ENCODE measurements at places on chromosomes 6 and 20. TPM values are rescaled to one million over a fixed set of nuclear protein-coding genes. Genes with fewer than 3 reads are reported as not detected.

DNA sequence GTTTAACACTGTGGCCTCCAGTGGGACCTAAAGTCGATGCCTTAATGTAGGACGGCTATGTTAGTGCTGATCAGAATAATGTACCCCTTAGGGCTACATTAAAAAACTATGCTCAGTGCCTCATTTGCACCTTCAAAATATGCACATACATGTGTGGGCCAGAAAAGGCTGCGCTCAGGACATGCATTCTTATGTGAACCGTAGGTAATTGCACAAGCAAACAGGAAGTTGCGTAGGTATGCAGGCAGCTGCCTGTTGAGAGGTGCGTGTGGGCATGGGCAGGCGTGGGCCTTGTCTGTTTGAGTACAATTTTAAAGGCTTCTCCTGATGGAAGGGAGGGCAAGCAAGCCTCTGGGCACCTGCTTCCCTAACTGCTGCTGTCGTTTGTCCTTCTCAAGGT is 116.2 kb upstream of the JAG1 start:
- H3K36me3 ChIP-seq: no peaks in the 10 kb centered on the region
- no peak for DNase-seq
- no peak overlapping the region for H3K27ac ChIP-seq
- no peaks in the 10 kb centered on the region for H3K4me1 ChIP-seq
- H3K4me3 ChIP-seq: no peak overlapping the region

DNA sequence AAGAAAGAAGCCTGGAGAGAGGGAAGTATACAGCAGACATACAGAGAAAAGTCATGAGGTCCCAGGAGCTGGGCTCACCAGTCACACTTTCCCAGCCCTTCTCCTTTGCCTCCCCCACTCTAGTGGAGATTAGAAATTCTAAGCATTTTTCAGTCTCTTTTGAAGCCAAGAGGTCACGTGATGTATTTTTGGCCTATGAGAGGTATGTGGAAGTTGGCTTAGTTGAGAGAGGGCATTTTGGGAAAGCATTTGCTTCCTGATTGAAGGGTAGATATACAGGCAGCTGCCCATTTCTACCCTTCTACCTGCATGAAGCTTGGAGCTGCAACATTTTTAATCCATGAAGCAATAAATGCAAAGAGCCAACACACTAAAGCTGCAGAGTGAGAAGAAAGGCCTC is 106.0 kb upstream of the TNFAIP3 start:
- no peak overlapping the region for H3K27ac ChIP-seq
- peaks cover 7% of the 10 kb centered on the region for H3K4me1 ChIP-seq
- DNase-seq: no peak

NOTCH4 gene
- 0.35 TPM for total RNA-seq

TBX18 gene
- not detected for total RNA-seq

- no peak overlapping the region for H3K27ac ChIP-seq
- no peaks in the 10 kb centered on the region for H3K36me3 ChIP-seq
Observed at GRCh38 chr20:18754030-18754652, 59.4 kb upstream of the SCP2D1 start.

GRCh38 chr6:61711849-61712248 is 574.2 kb downstream of the KHDRBS2 start:
- no peaks in the 10 kb centered on the region for H3K27me3 ChIP-seq
- no peak overlapping the region for H3K4me3 ChIP-seq
- H3K27ac ChIP-seq: no peak overlapping the region
- no peak for DNase-seq
- H3K36me3 ChIP-seq: no peaks in the 10 kb centered on the region

ARFGEF3 gene
- not detected for total RNA-seq

DNA sequence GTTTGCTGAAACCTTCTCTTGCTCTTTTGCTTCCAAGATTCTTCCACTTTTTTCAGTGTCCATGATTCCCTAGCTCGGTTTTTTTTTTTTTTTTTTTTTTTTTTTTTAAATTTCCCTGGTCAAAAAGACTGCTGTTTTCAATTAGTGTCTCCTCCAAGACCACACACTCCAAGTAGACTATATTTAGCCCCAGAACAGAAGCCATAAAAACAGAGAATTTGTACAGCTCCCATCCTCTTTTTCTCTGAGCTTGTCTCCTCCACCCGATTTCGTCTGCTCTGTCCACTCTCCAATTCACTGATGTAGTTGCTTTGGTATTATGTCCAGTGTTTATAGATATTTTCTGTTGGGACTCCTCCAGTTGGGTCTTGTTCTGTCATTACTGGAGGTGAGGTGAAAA is 37.6 kb downstream of the RSPH3 start:
- no peaks in the 10 kb centered on the region for H3K27me3 ChIP-seq
- H3K27ac ChIP-seq: no peak overlapping the region
- no peak for DNase-seq
- H3K36me3 ChIP-seq: no peaks in the 10 kb centered on the region
- H3K4me3 ChIP-seq: no peak overlapping the region
- no peaks in the 10 kb centered on the region for H3K4me1 ChIP-seq

DNA sequence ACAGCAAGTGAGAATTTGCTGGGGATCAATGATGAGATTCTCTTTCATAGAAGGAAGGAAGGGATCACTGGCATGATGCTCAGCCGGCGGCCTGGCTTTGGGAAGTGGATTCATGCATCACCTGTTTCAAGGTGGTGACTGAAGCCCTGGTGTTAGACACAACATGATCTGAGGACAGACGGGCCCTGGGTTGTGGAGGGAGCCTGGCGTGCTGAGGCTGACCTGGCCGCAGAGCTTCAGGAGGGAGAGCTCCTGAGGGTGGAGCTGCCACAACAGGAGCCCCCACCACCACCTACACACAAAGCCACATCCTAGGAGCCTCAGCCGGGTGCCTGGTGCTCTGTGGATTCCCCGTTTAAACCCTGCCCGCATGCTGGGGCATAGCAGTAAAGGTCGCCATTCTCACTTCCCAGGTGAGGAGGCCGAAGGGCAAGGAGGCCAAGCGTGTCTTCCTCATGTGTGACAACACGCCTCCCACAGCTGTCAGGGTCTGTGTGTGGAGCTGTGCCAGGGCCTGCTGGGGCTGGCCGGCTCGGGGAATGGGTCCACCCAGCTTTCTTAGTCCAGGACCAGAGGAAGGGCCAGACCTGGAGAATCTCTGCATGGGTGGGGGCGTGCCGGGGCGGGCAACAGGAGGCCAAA is 107.0 kb downstream of the ERMARD start:
- DNase-seq: no peak
- H3K27ac ChIP-seq: no peak overlapping the region
- H3K4me3 ChIP-seq: no peak overlapping the region
- no peaks in the 10 kb centered on the region for H3K27me3 ChIP-seq
- peaks cover 9% of the 10 kb centered on the region for H3K4me1 ChIP-seq
- H3K36me3 ChIP-seq: no peaks in the 10 kb centered on the region

DNA sequence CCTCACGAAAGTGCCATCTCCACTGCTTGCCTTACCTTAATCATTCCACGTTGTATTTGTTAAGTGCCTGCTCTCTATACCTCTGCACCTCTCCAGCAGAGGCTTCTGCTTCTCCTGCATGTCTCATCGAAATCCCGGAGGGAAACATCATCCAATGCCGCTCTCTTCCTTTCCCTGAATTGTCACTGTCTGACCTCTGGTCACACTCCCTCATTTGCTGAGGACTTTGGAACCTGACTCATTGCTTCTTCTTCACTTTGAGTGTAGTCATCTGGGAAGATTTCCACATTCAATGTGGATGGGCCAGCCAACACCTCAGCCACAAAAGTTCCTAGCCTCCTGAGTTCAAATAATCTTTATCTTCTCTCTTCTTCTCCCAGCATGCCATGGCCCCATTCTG is 78.9 kb upstream of the BEND6 start:
- H3K27ac ChIP-seq: no peak overlapping the region
- H3K36me3 ChIP-seq: no peaks in the 10 kb centered on the region
- no peaks in the 10 kb centered on the region for H3K4me1 ChIP-seq
- DNase-seq: no peak

GRCh38 chr20:46647469-46647868 is 3.8 kb downstream of the SLC13A3 start:
- no peak overlapping the region for H3K27ac ChIP-seq
- no peaks in the 10 kb centered on the region for H3K4me1 ChIP-seq
- no peak overlapping the region for H3K4me3 ChIP-seq
- no peak for DNase-seq

GRCh38 chr20:47059536-47059935 is 164.9 kb downstream of the EYA2 start:
- H3K4me3 ChIP-seq: no peak overlapping the region
- H3K4me1 ChIP-seq: no peaks in the 10 kb centered on the region
- no peak for DNase-seq
- no peaks in the 10 kb centered on the region for H3K36me3 ChIP-seq

DNA sequence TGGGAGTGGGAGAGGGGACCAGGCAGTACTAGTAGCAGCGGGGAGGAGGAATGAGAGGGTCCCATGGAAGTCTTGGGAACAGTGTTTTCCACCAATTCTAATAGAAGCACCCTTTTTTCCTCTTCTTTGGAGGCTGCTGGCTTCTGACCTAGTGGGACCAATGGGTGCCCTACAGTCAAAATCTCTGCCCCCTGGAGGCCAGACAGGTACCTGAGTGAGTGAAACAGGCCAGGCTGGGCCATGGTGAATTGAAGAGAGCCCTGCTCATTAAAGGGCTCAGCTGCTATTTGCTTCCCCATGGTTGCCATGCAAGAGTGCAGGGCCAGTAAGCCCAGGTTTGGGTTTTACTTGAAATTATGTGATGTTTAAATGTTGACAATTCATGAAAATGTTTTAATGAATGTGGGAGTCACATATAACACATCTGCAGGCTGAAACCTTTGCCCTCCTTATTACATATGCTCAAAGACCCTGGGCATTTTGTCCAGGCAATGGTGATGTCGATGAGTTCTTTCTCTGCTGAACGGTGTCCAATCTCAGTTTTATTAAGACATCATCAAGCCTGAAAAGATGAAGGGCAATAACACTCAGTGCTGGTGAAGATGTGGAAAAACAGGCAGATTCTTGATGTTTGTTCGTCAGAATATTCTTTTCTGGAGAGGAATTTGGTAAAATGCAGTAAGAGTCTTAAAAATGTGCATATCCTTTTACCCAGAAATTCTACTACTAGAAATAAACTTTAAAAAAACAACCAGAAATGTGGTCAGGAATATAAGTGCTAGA is 42.3 kb upstream of the OCSTAMP start:
- H3K4me3 ChIP-seq: no peak overlapping the region
- no peaks in the 10 kb centered on the region for H3K36me3 ChIP-seq
- no peaks in the 10 kb centered on the region for H3K4me1 ChIP-seq
- no peak overlapping the region for H3K27ac ChIP-seq
- no peaks in the 10 kb centered on the region for H3K27me3 ChIP-seq

IPCEF1 gene
- total RNA-seq: 92.5 TPM

- H3K4me3 ChIP-seq: no peak overlapping the region
- peaks cover 18% of the 10 kb centered on the region for H3K27me3 ChIP-seq
- H3K27ac ChIP-seq: no peak overlapping the region
- no peaks in the 10 kb centered on the region for H3K4me1 ChIP-seq
- DNase-seq: no peak
Observed at GRCh38 chr6:29851190-29851589, 23.6 kb downstream of the HLA-G start.

- H3K4me1 ChIP-seq: no peaks in the 10 kb centered on the region
- no peak overlapping the region for H3K4me3 ChIP-seq
- no peak overlapping the region for H3K27ac ChIP-seq
- DNase-seq: no peak
- no peaks in the 10 kb centered on the region for H3K36me3 ChIP-seq
Observed at GRCh38 chr6:129521946-129522345, 188.0 kb downstream of the ARHGAP18 start.

BPIFA1 gene
- not detected for total RNA-seq

GRCh38 chr6:163572612-163573011 is 158.1 kb downstream of the QKI start:
- no peak for DNase-seq
- H3K27ac ChIP-seq: no peak overlapping the region
- no peak overlapping the region for H3K4me3 ChIP-seq
- no peaks in the 10 kb centered on the region for H3K4me1 ChIP-seq
- H3K27me3 ChIP-seq: no peaks in the 10 kb centered on the region

ESF1 gene
- 13.8 TPM for total RNA-seq

- peak overlapping the region; percentile 86 for H3K27ac ChIP-seq
- H3K4me1 ChIP-seq: peaks cover 47% of the 10 kb centered on the region
- H3K36me3 ChIP-seq: no peaks in the 10 kb centered on the region
- no peak for DNase-seq
Observed at GRCh38 chr20:63627751-63628245, 897 bp upstream of the GMEB2 start.

Data from CD4-positive, alpha-beta memory T cell (primary cell).